Peyer's patch (tissue), 4 donors: ENCODE measurements at places on chromosomes 3 and 15. TPM values are rescaled to one million over a fixed set of nuclear protein-coding genes. Genes with fewer than 3 reads are reported as not detected.

Gene PDIA5
- total RNA-seq = 13.7 TPM

Gene AGBL1
- total RNA-seq = not detected

Gene GJD2
- not detected for total RNA-seq

Gene ZBBX
- total RNA-seq = not detected

Gene HIGD2B
- total RNA-seq = not detected

Gene TMEM207
- not detected for total RNA-seq

Gene TFDP2
- total RNA-seq = 38.0 TPM

- no peak for DNase-seq
Observed at GRCh38 chr3:94293793-94294195, 230.9 kb downstream of the NSUN3 start.

GRCh38 chr3:170640737-170641171 is 54.9 kb upstream of the SLC7A14 start:
- no peak for DNase-seq

GRCh38 chr3:135324301-135324700 is 529.2 kb downstream of the EPHB1 start:
- DNase-seq = no peak

DNA sequence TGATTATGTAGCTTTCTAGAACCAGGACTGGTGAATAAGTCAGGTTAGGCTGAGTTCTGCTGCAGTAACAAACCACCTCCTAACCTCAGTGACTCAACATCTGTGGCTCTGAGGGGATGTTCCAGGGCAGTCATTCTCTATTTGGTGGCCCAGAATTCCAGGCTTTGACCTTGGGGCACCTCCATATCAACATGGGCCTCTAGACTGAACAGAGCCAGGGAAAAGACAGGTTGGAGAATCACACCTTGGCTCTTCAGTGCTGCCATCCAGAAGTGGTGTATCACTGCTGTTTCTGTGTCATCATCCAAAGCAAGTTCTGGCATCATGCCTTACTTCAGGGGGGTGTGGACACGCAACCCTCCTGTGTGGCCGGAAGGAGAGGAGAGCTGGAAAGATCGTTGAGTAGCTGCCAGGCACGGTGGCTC is 15.3 kb downstream of the ZBTB47 start:
- DNase-seq = no peak

DNA sequence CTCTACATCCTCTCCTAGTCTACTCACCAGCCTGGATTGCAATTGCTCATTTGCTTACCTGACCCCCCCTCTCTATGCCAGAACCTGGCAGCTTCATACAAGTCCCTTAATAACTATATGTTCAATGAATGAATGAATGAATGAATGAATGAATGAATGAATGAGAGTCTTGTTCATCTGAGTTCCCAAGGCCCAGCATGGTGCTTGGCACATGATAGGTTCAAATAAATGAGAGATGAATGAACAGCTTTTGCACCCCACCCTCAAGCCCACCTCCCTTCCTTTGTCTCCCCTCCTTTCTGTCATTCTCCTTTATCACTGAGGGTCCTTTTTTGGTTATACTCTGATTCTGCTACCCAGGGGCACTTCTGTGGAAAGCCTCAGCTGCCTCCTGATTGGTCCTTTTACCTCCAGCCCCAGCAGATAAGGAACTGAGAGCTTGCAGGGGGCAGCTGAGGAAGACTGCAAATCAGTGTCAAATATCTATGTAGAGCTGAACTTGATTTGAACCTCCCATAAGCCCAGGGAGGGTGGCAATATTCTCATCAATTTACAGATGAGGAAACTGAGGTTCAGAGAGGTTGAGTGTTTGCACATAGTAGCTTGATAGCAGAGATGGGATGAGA is 54.1 kb upstream of the CHRNB4 start:
- no peak for DNase-seq

- peak; percentile 17 for DNase-seq
Observed at GRCh38 chr15:79090487-79091203, at the start of gene RASGRF1. Gene RASGRF1 (minus strand): TSS chr15:79090780. CDS start chr15:79090498, 282 bp downstream.

DNA sequence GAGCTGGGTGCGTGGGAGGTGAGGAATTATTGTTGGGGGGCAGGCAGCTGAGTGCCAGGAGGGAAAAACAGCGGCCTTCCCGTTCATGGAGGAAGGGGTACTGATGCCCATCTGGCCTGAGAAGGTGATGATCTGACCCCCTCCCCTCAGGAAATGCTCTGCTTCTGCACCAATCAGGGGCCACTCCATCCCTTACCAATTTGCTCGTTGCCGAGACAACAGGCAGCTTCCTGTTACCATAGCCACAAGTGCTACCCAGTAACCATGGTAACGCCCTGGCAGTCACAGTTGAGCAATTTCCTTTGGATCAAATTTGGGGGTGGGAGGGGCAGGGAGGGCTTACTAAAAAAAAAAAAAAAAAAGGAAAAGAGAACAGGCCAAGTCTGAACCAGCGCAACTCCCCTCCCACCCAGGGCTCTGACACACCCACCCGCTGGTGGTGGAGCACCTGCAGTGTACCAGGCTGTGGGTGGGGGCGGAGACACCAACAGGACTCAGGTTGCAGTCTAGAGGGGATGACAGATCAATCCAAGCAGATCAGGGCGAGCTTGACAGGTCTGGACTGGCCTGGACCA is 13.7 kb downstream of the CELF6 start:
- DNase-seq = no peak

- no peak for DNase-seq
Observed at GRCh38 chr3:4721511-4721911, 228.4 kb downstream of the ITPR1 start.

GRCh38 chr3:33602829-33603228 is 115.2 kb downstream of the CLASP2 start:
- DNase-seq = no peak

DNA sequence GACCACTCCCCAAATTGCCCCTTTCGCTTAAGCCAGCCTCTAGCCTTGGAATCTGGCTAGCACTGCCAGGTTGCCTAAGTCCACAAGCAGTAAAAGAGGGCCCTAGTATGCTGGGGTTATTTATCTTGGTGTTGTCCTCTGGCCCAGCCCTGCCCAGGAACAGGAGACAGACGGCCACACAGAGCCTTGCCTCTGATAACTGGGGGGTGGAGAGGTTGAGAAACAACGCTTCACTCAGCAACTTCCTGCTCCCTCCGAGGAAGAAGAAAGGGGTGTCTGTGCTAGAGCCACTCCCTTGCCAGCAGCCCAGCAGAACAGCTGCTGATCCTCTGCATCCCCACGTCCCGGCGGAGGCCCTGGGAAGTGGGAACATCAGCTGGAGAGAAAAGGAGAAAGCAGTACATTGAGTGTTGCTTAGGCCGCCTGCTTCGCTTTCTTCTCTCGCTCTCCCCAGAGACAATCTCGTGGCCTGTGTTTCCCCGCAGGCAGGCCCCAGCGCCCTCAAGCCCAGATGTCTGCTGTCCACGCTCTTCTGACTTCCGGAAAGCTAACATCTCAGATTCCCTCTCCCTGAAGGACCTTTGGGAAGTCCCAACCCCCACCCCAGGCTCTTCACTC is 22.6 kb upstream of the C3orf70 start:
- peak; percentile 87 for DNase-seq

DNA sequence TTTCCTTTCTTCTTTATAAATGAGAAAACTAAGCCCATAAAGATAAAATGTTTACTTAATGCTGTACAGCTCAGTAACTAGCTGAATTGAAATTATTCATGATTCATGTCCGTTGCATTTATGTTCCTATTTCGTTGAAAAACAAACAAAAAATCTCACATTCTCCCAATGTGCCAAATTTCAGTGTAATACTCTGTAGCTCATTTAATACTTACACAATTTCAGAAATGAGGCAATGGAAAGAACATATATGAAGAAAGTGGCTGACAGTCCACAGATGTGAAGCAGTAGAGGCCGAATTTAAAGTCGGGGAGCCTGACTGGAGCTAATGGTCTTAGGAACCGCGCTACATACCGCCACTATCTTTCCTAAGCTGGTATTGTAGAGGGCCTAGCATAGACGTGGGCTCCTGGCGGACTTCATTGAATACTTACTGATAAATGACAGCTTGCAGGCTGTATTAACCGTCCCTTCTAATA is 651 bp downstream of the PLSCR2 start:
- DNase-seq = no peak

DNA sequence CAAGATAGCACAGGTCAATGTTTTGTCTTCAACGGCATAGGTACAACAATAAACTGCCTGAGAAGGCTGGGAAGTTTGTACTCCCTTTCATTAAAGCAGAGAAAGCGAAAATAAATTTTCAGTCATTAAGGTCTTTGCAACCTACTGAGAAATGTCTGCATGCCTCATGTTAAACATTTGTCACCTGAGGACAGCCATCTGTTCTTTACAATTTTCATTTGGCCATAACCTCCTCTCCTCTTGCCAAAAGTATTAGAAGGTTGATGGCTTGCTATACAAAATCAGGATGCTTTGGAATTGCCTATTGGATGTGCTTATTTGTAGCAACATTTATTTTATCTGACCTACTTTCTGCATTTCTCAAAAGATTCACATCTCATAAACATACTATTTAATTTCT is 122.7 kb downstream of the GOLIM4 start:
- no peak for DNase-seq

- peak; percentile 67 for DNase-seq
Observed at GRCh38 chr3:58049143-58049785, 41.0 kb downstream of the FLNB start.

GRCh38 chr15:32721596-32721995 is 3.8 kb downstream of the GREM1 start:
- DNase-seq = no peak

- no peak for DNase-seq
Observed at GRCh38 chr3:78143000-78143399, 1103.1 kb downstream of the ROBO2 start.

- no peak for DNase-seq
Observed at GRCh38 chr3:29447946-29448627, 167.2 kb downstream of the RBMS3 start.

DNA sequence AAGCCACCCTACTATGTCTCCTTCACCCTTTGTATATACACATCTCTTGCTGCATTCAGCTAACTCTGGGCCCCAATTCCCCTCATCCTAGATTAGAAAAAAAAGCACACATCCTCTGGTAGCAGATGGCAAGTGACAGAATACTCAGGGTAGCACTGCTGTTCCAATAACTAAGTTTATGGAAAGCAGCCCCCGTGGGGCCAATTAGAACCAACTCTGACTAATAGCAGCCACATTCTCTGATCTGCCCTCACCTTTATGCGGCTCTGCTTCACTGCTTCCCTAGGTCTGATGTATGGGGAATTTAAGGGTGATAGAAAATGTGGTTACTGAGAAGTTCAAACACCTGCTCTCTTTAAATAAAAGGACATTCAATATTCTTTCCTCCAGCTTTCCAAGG is 74.9 kb upstream of the SETMAR start:
- no peak for DNase-seq

DNA sequence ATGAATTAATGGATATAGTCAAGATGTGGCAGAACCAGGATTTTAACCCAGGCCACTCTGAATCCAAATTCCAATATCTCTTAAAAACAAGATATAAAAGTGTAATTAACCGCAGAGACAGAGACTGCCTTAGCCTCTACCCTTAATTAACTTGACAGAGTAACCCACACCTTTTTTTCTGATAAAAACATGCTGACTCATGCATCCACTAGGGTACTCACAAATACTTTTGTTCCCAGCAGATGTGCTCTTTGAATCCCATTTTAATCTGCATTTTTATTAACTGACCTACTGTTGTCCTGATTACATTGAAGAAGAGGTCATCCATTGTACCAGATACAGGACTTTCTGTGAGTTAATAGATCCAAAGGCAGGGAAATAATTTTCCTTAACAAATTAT is 278.3 kb downstream of the CHL1 start:
- DNase-seq = no peak

- no peak for DNase-seq
Observed at GRCh38 chr15:67110958-67111864, 45.8 kb downstream of the SMAD3 start.
